ENCODE measurements at places on chromosomes 2 and 18.

GRCh38 chr2:215425021-215425782 lies 10.7 kb downstream of the FN1 start:
- no peak for DNase-seq

DNA sequence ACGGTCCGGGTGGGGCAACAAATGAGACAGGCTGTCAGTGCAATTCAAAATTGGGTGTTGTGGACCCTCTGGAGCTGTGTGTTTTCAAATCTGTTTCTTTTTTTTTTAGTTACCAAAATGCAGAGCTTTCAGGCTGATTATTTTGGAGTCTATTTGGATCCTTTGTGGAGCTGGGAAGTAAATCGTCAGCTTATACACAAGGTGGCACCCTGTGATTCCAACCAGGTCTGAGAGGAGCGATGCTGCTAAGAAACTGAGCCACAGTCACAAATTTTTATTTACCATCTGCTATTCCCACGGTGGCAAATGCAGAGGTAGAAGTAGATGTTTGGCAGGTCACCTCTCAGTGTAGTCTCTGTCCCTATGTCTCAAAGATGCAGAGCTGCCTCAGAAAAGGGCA lies 3.8 kb upstream of the EPC2 start:
- DNase-seq = no peak

DNA sequence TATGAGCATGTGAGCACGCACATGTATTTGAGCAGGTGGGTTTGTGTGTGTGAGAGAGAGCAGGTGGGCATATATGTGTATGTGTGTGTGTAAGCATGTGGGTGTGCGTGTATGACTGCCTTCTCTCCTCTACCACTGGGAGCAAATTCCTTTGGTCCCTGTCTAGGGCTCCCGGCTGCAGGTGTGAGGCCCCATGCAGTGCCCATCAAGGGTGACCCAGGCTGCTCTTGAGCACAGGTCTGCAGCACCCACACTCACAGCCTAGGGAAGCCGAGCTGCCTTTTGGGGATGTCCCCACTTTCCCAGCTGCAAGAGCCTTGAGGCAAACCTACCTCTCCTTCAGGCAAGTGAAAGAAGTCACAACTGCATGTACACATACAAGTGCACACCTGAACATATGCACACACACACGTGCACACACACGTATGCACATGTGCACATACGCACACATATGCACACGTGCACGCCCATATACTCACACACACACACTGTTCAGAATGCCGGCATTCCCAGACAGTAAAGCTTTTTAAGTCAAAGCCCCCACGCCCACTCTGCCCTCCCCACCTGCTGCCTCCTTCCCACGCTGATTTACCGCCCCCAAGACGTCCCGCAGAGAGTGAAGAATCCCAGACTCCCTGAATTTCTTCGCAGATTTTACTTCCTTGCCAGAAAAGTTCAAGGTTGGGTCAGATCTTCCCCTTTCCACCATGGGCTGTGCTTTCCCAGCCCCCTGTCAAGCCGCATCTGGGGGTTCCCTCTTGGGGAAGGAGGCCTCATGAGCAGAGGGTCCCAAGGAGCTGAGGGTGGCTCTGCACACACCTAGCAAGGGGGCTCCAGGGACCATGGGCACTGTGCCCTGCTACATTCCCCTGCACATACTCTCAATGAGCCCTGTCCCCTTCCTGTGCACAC lies 170.6 kb downstream of the TWIST2 start:
- DNase-seq = no peak

- DNase-seq = no peak
These were observed 7.7 kb upstream of the DSG3 start for GRCh38 chr18:31439807-31440325.

DNA sequence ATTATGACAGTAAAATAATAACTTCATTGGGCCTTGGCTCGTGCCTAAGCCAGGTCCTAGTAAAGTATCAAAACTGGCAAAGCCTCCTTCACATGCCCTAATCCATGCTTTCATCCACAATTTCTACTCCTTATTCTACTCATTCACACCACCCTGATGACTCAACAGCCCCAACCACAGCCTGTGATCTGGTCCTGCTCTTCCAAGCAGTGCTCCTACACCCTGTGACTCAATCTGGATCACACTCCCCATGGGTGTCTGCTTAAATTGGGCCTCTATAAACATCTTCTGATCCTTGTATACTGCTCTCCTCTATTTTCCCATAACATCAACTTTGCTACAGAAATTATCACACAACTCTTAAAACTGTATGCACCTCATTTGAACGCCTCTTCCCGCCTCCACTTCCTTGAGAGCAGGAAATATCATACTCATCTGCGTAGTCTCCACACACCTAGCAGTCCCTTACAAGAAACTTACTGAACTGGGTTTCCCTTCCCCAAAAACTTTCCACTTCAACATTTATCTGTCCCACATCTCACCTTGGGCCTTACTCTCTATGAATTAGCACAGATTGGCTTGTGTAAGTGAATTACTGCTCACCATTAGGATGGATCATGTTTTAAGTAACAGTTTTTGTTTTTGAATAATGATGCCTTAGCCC lies 15.9 kb downstream of the GTF3C3 start:
- peak; percentile 31 for DNase-seq

GRCh38 chr2:139365189-139365588 lies 585.0 kb upstream of the NXPH2 start:
- no peak for DNase-seq

GRCh38 chr2:222851956-222852617 lies 8.7 kb upstream of the ACSL3 start:
- no peak for DNase-seq

DNA sequence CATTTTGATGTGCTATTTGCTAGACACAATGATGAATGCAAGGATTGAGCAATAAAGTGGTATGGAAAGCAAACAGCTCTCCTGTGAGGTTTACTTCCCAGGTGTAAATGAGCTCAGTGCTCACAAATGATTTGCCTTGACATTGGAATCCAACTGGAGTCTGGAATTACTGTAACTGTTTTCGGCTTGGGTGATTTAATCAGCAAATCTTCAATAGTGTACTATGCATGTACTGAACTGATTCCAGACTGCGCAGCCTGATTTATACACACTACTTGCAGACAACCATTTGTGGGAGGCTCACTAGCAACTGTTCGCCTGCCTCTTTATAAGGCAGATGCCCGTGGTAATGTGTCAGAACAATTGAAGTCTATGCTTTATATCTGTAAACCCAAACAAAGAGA lies 27.9 kb upstream of the SOX11 start:
- DNase-seq = no peak

GRCh38 chr2:148781544-148781943 lies 93.5 kb upstream of the KIF5C start:
- no peak for DNase-seq

- no peak for DNase-seq
These were observed 102.5 kb downstream of the LYPD6B start for GRCh38 chr2:149141046-149141445.

DNA sequence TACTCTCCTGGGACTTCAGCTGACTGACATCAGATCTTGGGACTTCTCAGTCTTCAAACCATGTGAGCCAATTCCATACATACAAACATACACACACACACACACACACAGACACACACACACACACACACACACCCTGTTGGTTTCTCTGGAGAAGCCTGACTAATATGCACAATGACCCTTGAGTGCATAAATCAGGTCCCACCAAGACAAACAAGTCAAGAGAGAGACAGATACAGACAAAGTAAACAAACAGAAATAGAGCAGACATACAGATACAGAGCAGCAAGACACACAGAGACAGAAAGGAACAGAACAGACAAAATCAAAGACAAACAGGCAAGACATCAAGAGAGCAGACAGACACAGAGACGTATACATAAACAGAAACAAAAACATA lies 43.8 kb upstream of the DDX18 start:
- no peak for DNase-seq

DNA sequence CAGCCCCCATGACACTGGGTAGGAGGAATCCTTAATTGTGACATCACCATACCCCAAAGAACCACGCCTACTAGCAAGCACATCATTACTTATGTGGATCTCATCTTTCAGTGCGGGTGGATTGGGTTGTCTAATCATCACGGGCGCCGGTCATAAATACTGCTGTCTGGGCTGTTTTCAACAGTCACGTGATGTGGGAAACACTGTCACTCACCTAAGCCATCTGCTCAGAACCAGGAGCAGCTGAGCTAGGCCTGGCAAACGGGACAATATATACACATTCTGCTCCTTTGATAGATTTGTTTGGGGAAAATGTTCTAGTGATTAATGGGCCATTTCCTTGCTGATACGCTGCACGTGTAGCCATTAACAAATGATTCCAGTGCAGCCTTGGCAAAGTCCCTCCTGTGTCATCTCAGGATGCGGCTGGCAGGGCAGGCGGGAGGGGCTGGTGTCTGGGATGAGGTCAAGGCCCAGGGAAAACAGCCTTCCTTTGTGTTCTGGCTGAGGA lies 145.9 kb upstream of the COPS8 start:
- no peak for DNase-seq

DNA sequence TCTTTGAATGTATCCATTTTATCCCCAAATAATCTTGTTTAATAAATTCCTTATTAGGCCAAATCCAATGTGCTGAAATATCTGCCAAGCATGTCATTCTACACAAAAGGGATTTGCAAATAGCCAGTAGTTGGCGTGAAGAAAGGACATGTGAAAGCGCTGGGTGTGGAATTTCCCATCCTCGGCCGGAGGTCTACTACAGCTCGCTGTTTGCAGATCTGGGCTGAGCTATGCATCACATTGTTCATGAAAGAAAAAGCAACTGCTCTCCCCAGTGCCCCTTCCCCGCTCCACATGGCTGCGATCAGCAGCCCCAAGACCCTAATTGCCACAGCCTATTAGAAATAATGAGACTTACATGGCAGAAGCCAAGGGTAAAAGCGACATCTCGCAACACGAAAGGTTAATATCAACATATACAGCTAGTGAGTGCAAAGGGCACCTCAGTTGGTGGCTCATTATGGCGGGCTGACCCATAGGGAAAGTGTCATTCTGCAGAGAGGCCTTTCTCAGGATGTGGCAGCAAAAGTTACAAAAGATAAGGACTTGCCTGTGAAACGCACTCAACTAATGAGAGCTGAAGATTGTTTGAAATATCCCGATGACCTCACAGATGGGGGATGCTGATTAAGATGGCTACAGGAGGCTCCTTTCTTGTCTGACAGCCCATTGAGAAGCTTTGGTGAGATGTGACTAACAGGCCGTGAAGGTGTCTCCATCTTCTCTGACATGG lies 126.9 kb upstream of the CYP1B1 start:
- no peak for DNase-seq

DNA sequence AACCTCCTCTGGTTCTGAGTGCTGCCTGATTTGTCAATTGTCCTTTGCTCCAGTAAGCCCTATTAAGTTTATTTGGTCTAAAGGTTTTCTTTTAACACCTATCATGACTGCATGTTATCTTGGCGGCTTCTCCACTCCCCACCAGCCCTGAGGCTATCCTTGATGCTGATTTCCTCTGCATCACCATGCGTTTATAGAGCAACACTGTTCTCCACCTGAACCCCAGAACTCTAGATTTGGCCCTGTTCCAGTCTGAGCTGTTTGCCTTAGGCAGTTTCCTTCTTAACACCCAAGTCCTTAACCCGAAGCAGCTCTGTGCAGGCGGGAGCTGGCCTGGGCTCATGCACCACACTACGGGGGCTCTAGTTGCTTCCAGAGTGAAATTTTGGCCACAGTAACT lies 98.2 kb upstream of the NPAS2 start:
- DNase-seq = no peak

DNA sequence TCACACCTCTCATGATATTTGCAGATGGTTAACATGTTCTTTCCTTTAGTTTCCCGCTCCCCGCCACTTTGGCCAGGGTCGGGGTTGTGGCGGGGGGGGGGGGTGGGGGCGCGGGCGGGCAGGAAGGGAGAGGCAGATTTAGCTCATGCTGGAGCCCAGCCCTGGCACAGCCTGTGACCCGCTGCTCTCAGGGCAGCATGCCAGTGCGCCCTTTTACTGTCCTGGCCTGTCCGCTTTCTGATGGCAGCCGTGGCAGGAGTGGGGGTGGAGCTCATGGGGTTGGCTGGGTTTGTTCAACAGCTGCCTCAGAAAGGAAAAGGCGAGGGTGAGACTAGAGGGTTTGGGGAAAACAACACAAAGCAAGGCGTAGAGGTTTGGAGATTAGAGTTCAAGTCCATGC lies 56.1 kb downstream of the TNP1 start:
- no peak for DNase-seq

GRCh38 chr18:31482051-31482450 lies 15.9 kb upstream of the DSG2 start:
- DNase-seq = no peak

- no peak for DNase-seq
These were observed 32.4 kb upstream of the RBBP8 start for GRCh38 chr18:22900558-22901238.

DNA sequence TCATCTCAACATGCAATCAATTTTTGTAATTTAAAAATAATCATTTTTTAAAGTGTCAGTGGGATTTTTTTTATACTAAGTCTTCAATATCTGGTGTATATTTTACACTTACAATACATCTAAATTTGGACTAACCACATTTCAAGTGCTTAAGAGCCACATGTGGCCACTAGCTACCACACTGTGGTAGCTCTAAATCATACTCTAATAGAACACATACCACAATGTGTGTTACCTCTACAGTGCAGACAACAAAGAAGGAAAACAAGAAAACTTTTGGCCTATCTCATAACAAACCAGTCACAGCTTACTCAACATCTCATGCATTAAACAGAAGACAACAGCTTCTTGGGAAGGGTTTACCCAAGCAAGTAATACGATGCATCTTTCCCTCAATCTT lies 24.5 kb downstream of the PIAS2 start:
- DNase-seq = no peak

DNA sequence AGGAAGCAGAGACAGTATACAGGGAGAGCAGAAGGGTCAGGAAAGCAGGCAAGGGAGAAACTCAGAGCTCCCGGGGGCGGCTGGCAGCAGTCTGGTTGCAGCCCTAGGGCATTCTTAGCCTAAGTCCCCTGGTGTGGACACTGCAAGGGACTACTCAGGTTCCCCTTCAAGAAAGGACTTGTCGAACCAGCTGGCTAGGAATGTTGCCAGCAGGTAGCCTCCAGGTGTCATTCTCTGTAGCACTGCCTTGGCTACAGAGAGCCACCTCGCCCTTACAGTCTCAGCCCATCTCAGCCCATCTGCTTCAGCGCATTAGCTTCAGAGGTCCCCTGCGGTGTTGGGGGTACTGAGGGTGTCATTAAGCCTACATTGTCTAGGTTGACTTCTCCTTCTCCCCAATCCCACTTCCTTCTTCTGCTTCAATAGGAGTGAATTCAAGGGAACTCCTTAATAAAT lies 11.3 kb upstream of the TMSB10 start:
- no peak for DNase-seq

DNA sequence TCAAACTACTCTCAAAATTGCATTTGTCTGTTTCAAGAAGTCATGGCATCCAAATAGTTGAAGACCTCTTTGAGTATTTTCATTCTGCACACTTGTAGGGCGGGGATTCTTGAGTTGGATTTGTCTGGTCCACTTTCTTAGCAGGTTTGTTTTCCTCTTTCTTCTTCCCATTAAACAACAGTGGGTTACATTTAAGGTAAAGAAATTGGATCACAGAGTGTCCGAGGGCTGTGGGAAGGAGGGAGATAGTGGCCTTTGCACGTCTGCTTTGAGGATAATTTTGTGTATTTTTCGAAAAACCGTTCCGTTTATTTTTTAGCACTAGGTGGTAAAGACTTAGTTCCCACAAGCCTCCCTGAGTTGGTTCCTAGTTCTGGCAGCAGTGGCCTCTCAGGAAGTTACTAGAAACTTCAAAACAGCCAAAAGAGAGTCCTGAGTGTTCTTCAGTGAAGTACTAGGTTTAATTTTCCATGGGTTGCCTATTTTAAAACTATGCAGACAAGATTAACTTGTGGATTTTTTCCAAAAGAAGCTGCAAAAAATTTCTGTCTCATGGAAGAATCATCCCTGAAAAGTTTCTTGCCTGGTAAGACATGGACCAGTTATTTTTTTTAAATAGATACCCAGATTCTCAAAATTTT lies 107.9 kb downstream of the CDC42EP3 start:
- no peak for DNase-seq
